Non-pigmented ciliary epithelial cell (primary cell): ENCODE measurements at places on chromosomes 6 and 20.

GRCh38 chr20:53778041-53778516 is 184.4 kb upstream of the ZNF217 start:
- DNase-seq: no peak

- no peak for DNase-seq
Observed at GRCh38 chr6:159931112-159931511, 37.8 kb upstream of the IGF2R start.

GRCh38 chr20:42260184-42260583 is 642.0 kb upstream of the CHD6 start:
- no peak for DNase-seq

GRCh38 chr20:34536798-34537394 is 20.7 kb downstream of the DYNLRB1 start:
- no peak for DNase-seq

DNA sequence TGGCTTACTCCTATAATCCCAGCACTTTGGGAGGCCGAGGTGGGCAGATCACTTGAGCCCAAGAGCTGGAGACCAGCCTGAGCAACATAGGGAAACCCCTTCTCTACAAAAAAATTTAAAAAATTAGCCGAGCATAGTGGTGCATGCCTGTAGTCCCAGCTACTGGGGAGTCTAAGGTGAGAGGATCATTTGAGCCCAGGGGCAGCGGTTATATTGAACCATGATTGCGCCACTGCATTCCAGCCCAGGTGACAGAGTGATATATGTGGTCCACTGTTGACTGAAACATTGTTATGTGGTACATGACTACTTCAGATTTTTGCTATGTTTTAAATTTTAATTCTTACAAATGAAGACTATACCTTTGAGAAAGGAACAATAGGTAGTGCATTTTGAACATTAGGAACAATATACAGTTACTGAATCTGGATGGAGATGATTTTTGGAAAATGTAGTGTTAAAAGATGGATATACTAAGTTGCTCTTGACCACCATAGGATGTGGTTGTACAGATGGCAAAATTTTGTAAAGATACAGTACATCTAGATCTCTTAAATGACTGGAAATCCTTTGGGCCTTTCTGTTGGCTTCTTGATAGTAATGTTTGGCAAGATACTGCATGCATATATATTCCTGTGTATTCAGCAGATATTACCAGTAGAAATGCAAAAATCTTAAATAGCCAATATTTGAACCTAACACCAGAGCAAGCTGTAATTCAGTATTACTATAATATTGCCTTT is 35.9 kb downstream of the MAPK14 start:
- no peak for DNase-seq

DNA sequence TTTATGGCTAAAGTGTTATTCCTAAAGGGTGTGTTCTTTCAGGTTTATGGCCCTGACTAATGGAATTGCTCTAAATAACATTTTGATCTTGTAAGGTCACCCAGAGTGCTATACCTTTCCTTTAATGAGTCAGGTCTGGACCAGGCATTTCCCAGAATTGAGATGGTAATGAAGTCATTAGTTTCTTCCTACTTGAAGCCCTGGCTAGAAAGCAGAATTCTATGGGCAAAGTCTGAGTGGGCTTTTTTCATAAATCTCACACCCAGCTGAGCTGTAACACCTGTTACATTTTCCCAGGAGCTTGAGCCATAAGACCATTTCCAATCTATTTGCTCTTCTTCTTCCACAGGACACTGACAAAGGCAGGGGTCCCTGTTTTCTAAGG is 122.0 kb upstream of the ID4 start:
- no peak for DNase-seq

GRCh38 chr6:44093750-44094402 is 33.4 kb downstream of the MRPL14 start:
- DNase-seq: no peak

DNA sequence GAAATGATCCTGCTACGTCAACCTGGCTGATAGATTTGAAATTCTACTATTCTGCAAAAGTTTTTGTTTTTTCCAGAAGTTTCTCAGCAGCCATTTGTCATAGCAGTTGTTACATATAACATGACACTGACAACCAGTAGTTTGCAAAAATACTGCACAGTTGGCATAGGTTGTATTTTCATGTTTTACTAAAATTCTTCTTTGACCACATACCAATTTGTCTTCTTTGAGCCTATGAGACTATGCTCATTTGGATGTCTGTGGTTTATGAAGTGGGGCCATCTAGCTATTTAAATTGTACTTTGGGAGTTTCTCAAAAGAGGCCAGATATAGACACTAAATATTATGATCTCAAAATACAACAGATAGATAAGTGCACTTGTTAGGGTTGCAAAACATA is 104.9 kb upstream of the PREP start:
- no peak for DNase-seq

- DNase-seq: no peak
Observed at GRCh38 chr20:56537997-56538396, 5.0 kb downstream of the FAM209B start.

GRCh38 chr20:40648210-40649072 is 40.6 kb downstream of the MAFB start:
- DNase-seq: no peak

- DNase-seq: no peak
Observed at GRCh38 chr6:46821458-46821881, 28.3 kb downstream of the MEP1A start.

- no peak for DNase-seq
Observed at GRCh38 chr20:17859002-17859615, 109.5 kb downstream of the SNX5 start.

DNA sequence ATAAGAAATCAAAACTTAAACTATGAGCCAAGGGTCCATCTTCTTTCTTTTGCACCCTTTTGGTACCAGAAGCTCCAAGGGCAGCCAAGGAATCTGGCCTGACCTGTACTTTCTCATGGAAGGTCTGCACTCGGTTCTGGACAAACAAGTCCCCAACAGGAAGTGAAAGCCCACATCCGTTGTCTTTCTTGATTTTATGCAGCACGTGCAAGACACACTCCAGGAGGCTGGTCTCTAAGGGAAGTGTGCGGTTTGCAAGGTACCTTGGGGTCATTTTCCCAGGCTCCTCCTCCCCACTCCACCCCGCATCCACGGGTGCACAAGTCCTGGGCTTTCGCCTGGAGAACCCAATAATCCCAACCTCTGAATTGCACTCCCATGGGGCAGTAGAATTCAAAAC is 101.9 kb downstream of the NFATC2 start:
- no peak for DNase-seq

DNA sequence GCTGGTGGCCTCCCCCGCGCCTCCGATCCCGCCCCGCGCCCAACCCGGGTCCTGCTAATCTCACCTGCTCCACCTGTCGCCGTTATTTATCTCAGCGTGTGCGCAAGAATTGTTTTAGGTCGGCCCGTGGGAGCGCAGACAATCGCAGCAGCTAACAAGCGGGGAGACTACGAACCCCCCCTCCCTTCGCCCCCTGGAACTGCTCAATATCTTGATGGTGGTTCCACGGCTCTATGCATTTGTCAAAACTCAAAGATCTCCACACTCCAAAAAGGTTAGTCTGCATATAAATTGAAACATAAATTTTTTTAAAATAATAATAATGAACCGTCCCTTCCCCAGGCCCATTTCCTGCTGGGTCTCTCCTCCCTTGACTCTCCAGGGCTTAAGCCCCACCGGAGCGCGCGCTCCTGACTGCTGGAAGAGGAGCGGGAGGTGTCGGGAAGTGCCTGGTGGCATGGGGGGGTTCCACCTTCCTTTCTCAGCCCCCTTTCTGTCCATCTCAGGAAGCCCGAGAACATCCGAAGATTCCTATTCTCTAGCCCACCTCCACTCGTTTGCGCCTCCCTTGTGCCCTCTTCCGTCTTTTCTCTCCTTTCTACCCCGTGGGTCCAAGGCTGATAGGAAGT is 1.6 kb upstream of the MDGA1 start:
- DNase-seq: no peak

DNA sequence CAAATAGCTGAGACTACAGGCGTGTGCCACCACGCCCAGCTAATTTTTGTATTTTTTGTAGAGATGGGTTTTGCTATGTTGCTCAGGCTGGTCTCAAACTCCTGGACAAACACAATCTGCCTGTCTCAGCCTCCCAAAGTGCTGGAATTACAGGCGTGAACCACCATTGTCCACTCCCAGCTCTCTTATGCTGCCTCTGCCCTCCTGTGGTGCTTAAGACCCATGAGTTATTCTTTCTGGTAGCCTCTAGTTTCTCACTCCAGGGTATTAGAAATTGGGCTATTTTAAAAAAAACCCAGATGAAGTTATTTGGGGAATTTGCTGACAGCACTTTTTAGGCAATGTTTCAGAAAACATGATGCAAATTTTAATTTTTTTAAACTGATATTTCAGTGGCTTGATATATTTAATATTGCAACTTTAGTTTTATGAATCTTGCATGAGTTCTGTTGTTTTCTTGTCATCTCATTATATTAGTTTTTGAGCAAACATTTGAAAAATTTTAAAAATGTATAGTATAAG is 114.0 kb upstream of the FOXO3 start:
- DNase-seq: no peak

DNA sequence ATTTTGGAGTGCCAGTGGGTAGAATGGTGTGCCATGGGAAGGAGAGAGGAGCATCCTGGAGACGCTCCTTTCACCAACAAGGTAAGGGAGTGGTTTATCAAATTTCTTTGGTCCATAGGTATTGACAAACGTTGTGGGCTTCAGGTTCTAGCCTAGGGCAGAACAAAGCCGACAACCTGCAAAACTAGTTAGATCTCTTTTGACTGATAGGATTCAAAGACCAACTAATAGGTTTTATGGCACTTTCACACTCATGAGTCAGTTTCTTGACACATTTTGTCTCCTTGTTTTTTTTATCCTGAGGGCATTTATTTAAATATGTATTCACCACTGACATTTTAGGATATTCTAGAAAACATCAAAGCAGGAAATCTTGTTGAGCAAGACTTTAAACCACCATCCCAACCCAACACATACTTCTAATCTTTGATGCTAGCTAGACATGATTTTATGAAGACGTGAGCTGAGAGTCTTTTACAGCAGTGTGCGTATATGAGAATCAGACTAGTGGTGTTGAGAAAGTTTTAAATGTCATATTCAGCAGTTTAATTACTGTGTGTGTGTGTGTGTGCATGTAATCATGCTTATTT is 370.4 kb upstream of the HSF2 start:
- DNase-seq: no peak

GRCh38 chr6:170186006-170186935 is 104.6 kb downstream of the DLL1 start:
- no peak for DNase-seq

GRCh38 chr6:160788806-160789205 is 86.8 kb downstream of the PLG start:
- no peak for DNase-seq

DNA sequence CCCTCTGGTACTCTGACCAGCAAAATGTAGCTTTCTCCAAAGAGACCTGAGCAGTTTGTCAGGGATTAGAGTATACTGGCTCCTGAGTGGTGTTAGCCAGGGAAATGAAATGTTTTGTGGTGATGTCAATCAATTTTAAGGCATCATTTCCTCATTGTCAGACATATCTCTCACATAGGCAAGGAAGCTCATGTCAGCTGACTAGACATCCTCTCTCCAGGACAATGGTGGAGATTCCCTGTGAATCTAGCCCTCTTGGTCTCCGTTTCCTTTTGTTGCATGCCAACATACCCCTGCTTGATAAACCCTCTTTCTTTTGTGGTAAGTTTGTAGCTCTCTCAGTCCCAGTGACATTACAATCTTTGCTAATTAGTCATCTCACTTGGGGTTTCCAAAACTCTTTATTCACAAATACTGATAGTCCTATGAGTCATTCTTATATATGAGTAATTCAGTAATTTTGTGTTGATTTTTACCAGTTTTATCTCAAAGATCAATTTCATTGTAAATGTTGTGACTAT is 135.6 kb upstream of the PTPRK start:
- DNase-seq: peak; percentile 82

DNA sequence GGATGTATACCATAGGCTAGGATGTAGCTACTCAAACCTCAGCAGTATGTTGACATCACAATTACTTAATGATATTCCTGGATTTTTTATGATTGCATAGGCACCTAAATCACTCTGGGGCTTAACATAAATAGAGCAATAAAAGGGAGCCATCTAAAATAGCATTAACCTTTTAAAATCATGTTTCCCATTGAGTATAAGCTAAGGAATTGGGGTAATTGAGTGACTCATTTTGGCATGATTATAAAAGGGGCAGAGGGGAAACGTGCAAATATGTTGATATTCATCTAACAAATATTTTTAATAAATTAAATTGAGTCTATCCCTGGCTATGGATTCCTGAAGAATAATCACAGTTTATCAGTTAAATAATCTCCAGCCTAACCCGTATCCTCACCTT is 74.0 kb upstream of the ADGRF1 start:
- DNase-seq: no peak

GRCh38 chr6:136994782-136995181 is 50.0 kb downstream of the IL20RA start:
- DNase-seq: no peak

- no peak for DNase-seq
Observed at GRCh38 chr6:54646069-54646950, 200.3 kb upstream of the FAM83B start.

GRCh38 chr6:106628658-106629102 is 618 bp downstream of the RTN4IP1 start:
- no peak for DNase-seq

DNA sequence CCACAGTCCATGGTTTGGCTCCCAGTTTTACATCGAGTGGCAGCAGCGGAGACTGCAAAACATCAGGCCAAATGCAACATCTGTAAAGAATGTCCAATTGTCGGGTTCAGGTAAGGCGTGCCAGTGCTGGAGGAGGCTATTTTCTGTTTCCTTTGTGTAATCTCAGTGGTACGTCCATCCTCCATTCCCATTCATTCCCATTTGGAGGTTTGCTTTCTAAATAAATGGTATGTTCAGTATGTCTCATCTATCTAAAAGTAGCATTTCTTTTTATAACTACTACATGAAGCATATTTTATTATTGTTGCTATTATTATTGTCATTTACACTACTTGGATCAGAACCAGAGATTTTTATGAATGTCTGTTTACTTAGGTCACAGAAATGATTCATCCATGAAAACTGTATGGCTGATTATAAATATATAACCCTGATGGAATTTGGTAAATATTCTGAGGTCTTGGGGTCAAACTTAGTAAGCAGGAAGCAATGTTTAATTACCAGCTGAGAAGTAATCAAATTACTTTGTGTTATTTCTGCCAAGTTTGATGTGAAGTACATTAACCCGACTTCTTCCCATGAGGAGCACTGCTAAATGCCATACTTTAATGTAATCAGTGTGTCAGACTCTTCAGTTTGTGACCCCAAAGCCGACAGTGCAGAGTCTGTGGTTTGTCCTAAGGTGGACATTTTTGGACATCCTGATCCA is 512.9 kb downstream of the UTRN start:
- peak; percentile 52 for DNase-seq

- no peak for DNase-seq
Observed at GRCh38 chr6:22848121-22848520, 278.8 kb downstream of the HDGFL1 start.

GRCh38 chr6:44003345-44004061 is 123.7 kb downstream of the MRPL14 start:
- DNase-seq: no peak
